ENCODE measurements at places on chromosomes 12 and 14.

DNA sequence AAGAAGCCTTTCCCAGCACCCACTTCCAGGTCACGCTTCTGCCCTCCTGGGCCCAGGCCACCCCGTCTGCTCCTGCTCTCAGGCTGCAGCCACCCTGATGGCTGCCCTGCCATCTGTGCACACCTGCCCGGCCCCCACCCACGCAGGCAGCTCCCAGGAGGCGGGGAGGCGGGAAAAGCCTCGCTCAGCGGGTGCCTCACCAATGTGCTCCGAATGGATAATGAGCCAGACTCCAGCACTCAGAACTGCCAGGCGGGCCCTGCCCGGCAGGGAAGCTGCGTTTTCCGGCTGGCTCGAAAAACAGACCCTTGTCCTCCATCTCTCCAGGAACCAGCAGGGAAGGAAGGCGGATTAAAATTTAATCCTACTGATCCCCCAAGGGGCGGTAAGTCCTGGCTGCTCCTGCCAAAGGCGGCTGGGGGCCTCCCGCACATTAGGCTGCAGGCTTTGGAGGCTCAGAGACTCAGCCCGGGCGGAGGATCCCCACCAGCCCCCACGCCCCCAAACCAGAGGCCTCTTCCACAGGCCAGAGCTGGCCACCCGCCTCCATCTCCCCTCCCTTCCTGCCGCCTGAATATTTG lies 104.0 kb downstream of the NCOR2 start:
- no peak for DNase-seq

GRCh38 chr12:41151793-41152192 lies 36.3 kb upstream of the PDZRN4 start:
- no peak for DNase-seq

DNA sequence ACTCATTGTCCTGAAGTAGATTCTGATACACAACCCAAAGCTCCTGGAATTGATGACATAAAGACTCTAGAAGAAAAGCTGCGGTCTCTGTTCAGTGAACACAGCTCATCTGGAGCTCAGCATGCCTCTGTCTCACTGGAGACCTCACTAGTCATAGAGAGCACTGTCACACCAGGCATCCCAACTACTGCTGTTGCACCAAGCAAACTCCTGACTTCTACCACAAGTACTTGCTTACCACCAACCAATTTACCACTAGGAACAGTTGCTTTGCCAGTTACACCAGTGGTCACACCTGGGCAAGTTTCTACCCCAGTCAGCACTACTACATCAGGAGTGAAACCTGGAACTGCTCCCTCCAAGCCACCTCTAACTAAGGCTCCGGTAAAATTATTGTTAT lies 63.8 kb downstream of the RAD52 start:
- no peak for DNase-seq

DNA sequence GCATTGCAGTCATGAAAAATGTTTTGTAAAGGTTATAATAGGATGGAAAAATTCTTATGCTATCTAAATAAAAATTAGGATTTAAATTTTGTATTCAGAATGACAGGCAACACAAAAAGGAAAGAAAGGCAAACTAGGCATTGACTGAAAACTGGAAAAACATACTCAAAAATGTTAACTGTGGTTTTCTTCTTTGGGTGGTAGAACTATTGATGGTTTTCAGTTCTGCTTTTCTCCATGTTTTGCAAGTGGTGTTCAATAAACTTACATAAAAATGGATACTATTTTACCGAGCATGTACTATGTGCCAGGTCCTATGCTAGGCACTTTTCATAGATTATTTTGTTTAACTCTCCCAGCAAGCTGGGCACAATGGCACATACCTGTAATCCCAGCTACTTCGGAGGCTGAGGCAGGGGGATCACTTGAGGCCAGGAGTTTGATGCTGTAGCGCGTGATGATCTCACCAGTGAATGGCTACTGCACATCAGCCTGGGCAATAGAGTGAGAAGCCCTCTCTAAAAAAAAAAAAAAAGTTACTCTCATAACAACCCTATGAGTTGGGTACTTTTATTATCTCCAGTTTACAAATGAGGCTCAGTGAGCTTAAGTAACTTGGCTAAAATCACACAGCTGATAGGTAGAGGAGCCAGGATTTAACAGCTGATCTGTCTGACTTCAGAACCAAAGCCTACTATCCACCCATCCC lies 26.3 kb upstream of the TCP11L2 start:
- no peak for DNase-seq

GRCh38 chr12:93360688-93361087 lies 17.0 kb upstream of the NUDT4 start:
- DNase-seq = no peak

GRCh38 chr12:71183018-71183417 lies 25.2 kb upstream of the TSPAN8 start:
- no peak for DNase-seq

DNA sequence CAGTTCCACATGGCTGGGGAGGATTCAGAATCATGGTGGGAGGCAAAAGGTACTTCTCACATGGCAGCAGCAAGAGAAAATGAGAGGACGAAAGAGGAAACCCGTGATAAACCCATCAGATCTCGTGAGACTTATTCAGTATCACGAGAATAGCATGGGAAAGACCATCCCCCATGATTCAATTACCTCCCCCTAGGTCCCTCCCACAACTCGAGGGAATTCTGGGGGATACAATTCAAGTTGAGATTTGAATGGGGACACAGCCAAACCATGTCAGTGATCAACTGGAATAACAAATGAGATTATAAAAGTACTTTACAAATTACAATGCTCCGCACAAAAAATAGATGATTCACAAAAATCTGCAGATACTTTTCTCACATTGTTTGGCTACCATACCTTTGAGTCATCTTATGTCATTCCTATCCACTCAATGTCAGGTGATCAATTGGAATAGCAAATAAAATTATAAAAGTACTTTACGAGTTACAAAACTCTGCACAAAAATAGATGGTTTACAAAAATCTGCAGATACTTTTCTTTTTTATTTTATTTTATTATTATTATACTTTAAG lies 338.9 kb downstream of the C12orf50 start:
- DNase-seq = no peak

DNA sequence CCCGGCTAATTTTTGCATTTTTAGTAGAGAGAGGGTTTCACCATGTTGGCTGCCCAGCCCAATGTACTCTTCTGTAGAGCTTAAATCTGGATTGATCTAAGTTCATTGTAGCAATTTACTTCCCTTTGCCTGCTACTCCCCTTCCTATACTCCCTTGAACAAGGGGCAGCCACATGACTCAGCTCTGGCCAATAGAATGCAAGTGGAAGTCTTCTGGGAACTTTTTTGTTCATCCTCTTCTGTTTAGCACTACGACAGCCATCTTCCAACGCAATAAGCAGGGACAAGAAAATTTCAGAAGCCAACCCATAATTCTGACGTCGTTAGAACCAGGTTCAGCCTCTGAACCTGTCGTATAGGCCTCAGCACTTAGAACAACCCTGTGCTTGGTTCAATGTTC lies 6.4 kb upstream of the RAD52 start:
- no peak for DNase-seq

DNA sequence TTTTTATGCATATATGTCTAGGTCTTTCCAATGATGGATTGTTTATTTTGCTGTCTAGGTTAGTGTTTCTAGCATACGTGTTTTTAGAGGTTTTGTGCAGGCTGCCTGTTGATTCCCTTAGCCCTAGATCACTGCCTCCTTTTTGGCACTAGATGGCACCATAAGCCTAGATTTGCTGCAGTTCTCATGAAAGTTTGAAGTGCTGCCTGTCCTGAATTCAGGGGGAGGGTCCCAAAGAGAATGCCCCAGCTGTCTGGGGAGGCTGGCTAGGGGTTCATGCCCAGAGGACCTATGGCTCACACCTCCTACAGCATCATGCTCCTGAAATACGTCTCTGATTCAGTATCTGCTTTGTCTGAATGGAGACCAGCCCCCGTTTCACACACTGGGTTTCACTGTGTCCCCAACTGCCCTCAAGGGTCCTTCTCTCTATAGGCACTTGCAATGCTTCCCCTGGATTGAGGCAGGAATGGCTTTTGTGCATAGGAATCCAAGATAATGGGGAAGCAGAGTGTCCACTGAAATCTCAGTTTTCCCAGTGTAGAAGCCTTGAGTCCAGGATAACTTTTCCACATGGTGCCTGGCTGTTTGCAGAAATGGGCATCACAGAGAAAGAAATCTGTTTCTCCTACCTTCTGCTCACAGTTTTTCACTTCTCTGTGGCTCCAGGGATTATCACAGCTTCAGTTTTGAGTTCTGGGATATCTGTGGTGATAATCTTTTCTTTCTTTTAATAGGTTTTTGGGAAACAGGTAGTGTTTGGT lies 14.2 kb upstream of the TXNRD1 start:
- peak; percentile 59 for DNase-seq

DNA sequence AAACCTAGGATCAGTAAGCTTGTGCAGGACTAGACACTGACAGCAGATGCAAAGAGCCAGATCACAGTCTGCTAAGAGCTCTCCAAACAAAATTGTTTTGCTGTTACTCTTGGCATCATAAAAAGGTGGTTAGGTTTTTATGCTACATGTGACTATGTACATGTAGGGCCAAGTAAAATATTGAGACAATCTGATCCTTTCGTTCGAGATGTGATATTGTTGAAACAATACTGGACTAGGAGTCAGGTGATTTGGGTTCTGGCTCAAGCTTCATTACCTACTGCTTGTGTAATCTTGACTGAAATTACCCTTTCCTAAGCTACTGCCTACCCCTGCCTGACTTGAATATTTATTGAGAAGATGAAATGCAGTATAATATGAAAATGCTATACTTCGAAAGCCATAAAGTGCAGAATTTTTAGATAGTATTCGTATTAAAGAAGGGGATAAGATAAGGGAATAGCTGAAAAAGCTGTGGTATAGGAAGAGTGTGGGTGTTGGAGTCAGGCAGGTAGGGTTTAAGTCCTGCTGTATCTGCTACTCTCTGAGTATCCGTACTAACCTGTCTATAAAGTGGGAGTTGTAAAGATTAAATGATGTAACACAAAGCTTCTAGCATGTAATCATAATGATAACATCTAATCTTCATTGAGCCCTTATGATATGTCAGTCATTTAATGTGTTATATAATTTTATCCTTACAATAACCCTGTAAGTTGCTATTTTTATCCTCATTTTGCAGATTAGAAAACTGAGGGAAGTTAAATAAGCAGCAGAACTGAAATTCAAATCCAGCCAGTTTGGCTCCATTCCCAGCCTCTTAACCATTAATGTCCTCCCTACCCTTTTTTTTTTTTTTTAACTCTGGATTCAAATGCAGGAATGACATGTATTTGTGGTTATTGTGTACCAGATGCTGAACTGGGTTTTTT lies 38.6 kb upstream of the ATF1 start:
- DNase-seq = no peak

DNA sequence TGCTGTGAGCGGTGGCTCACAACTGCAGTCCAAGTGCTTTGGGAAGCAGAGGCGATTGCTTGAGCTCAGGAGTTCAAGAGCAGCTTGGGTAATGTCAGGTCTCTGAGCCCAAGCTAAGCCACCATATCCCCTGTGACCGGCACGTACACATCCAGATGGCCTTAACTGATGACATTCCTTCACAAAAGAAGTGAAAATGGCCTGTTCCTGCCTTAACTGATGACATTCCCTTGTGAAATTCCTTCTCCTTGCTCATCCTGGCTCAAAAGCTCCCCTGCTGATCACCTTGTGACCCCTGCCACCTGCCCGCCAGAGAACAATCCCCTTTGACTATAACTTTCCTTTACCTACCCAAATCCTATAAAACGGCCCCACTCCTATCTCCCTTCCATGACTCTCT lies 48.6 kb downstream of the SLC25A47 start:
- DNase-seq = no peak

- DNase-seq = no peak
Measured at GRCh38 chr12:27429606-27430005, 16.9 kb upstream of the SMCO2 start.

DNA sequence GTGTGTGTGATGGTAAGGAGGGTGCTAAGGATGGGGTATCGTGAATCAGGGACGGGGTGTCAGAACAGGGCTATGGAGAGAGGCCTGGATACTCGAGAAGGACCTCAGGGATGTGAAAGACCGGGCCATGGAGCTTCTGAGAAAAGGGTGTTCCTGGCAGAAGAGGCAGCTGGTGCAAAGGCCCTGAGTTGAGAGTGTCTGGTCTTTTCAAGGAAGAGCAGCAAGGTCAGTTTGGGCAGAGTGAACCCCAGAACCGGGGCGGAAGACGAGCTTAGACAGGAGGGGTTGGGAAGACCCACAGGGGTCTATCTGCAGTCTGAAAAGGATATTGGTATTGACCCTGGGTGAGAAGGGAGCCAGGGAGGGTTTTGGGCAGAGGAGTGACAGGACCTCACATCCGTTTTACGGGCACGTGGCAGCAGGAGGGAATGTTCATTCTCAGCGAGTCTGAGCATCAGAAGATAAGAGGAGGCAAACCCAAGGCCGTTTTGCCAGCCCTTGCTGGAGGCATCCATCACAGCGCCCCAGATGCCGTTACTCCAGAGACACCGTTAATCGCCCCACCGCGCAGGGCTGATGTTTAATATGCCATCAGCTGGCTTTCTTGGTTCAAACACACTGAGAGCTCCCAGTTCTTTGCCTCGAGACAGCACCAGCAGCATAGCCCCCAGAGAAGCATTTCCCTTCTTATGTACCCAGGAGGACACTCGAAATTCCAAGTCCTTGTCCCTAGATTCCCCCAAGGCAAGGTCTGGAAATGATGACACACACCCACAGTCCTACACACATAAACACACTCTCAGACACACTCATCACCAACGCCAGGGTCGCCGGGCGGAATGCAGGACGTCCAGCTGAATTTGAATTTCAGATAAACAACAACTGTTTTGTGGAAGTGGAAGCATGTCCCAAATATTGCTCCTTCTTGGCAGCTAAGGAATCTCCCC lies 41.4 kb upstream of the EML1 start:
- no peak for DNase-seq

DNA sequence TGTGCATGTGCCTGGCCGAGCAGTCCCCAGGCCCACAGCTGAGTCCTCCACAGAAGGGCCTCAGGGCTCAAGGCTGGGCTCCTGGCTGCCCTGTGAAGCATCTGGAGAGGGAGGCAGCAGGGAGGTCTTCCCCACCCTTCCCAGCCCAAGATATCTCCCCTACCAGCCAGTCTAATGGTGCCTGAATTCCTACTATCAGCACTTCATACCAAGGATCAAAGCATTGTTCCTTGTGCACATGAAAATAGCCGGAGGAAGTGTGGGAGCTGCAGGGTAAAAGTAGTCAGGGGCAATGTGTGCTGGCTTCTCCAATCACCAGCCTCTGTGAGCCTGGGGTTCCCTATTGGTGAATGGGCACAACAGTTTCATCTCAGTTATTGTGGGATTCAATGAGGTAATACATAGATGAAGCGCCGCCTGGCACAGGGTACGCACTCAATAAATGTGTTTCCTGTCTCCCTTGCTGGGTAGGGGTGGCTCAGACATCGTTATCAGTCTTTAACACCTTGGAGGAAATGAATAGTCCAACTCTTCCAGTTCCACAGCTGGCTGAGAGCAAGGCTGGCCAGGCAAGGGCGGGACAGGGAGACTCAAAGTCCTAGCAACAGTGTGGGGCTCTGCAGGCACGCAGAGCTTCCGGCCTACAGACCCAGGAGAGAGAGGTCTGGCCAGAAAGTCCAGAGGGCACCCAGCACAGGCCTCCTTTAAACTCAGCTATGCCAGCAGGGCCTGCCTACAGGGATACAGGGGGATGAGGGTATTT lies 39.1 kb upstream of the PNMA1 start:
- DNase-seq = peak; percentile 46

Measured in CD4-positive, alpha-beta T cell treated with Interleukin-6 at 100 ng/mL for 8 hours (primary cell).